ENCODE measurements at places on chromosomes 7 and 10.

GRCh38 chr7:101815826-101816594 is 1.4 kb upstream of the CUX1 start:
- peak; percentile 40 for DNase-seq

GRCh38 chr10:75682649-75683557 is 251.5 kb downstream of the LRMDA start:
- no peak for DNase-seq

DNA sequence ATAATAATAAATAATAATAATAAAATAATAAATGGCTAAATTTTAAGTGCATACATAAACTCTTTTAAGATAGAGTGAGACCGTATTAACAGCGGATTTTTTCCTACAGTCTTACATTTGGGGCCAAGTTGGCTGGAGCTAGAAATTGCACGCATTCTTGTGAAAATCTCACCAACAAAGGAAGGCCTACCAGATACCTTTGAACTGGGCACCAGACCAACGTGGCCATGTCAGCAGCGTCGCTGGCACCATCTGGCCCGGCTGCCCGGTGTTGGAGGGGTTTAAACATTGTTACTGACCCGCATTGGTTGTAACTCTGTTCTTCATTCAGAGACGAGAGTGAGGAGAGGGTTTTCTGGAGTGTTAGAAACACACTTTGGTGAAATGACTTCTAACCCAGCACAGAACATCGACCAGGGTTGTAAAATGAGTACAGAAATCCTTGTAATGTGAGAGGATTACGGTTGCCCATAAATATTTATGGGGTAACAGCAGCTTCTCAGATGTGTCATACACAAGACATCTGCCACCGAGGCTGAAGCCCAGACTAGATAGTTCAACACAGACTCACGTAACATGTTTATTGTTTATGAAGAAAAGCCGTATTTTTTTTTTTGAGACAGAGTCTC is 34.6 kb upstream of the UNCX start:
- no peak for DNase-seq

- no peak for DNase-seq
Observed at GRCh38 chr10:46250481-46250880, 36.3 kb upstream of the ANTXRL start.

DNA sequence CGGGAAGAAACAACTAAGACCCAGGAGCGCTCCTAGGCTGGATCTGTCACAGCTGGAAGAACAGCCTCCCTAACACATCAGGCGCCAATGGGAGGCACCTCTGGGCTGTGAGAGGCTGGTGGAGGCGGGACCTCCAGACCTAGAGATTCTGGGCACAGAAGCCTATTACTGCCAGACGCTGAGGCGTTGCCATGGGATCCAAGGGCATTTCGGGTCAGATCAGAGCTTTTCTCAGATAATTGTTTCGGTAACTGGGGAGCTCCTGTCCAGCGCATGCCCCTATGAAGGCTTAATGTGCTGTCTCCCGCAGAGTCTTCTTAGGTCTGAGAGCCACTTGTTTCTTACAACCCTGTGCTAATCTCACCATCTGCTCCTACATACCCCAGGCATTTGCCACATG is 339.2 kb downstream of the ZNF716 start:
- no peak for DNase-seq

DNA sequence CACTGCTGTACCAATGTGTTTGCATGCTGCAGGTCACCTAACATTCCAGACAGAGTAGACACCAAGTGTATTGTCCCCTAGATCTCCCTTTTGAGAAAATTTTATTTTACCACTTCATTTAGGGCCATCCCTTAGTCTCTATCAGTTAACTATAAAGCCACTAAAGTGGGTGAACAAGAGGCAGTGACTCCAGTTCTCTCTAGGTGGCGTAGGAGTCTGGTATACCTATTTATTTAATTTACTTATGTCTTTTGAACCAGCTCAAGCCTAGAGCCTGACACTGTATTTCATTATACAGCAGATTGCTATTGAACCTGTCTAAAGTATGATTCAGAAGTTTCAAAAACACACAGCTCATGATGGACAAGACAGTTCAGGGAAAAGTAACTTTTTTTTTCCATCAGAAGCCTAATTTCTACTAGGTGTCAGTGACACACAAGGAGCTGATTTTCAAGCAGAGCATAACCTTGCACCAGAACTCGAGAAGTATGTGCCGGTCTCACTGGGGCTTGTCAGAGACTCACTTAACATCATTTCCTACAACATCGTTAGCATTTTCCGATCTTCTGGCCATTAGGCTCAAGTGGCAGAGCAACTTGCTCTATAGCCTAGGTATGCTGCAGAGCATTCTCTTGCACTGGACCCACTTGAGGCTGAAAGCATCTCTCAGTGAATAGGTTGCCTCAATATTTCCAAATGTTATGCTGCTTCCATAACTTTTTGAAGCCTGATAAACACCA is 175.4 kb downstream of the CDC14C start:
- no peak for DNase-seq

DNA sequence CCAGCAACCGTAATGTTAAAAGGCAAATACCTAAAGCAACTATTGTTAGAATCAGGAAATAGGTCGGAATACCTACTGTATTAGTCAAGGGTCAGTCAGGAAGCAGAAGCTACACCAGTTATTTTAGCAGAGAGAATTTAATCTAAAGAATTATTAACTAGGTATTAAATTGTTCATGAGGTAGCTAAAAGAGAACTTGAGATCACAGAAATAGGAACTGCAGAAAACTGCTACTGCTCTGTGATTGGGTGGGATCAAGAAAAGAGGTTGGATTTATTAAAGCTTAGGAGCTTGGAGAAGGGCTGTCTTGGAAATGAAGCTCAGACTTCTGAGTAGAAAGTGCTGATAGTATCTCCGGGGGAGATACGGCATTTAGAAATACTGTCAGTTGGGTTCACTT is 20.0 kb upstream of the ZNF438 start:
- DNase-seq, result no peak

- DNase-seq, result no peak
Observed at GRCh38 chr10:88185830-88186229, 322.4 kb downstream of the PTEN start.

DNA sequence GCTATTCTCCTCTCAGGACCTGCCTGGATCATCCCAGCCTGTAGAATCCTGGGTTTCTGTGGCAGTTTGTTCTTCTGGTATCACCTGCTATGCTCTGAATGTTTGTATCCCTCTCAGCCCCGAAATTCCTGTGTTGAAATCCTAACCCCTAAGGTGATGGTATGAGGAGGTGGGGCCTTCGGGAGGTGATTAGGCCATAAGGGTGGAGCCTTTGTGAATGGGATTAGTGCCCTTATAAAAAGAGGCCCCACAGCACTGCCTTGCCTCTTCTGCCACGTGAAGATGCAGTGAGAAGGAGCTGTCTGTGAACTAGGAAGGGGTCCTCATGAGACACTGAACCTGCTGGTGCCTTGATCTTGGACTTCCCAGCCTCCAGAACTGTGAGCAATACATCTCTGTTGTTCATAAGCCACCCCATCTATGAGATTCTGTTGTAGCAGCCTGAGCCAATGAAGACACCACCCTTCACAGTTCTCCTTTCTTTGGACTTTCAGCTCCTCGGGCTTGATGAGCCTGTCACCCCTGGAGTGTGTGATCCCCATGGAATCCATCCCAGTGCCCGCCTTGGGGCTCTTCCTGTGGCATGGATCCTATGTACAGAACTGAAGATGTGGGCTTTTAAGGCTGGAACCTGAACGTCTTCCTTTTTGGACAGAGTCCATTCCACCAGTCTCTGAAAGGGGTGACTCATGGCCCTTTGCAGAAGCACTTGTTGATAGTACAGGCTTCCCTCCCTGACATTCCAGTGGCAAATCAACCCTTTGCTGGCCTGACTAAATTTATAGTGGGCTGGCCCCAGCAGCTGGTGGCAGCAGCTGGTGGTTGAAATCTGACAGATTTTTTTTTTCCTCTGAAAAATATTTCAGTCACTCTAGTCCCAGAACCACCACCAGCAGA is 138.0 kb downstream of the TACC2 start:
- DNase-seq, result peak; percentile 93

DNA sequence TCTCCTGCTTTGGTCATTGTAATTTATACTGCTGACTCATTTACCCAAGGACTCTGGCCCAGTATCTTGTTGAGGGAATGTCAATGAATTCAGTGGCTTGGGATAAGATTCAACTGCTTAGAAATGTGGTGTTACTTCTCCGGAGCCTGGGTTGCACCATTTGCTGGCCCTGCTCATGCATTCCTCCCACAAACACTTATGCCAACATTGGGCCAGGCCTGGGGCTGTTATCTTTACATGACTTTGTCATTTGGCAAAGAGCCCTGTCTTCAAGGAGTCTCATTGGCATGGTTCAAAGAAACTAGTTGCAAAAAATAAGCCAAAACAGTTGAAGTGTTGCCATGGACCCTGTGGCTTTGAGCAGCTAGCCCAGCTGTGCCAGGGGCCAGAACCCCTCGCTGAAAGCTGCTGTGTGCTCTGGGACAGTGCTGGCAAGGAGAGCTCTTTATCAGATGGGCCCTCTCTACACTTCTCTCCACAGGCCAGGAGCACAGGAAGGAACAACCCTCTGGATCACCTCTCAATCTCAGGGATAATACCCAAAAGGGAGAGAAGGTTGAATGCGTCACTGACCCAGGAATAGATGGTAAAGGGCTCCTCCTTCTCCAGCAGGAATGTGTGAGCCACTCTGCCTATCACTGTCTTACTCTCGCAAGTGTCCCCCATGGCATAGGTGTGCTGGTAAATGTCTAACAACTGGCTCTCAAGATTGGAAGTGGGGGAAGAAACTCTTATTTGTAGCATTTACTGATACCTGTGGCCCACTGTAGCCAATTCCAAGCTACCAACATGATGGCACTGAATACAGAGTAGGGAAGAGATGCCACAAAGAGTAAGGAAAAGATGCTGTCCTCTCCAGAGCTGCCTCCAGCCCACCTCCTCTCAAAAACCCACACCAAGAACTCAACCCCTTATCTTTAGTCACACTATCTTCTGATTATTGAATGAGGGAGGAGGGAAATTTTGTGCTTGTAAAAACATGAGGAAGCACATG is 23.5 kb upstream of the PDE1C start:
- DNase-seq, result no peak

GRCh38 chr7:99997545-99998137 is 17.8 kb upstream of the ZKSCAN1 start:
- peak; percentile 65 for DNase-seq

DNA sequence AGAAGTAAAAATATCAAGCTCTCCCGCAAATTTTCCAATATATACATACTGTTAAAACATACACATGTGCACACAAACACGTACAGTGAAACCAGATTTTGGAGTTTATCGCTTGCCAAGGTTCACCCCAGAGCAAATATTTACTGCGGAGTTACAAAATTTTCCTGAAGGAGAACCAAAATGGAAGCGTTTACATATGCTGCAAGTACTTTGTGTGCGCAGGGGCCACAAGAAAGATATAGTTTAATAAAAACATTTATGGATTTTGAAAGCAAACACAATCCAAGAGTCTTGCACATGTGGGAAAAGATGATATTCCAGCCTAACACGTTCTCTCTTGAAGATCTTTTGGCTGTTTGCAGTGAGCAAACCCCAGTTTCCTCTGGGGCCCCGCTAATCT is 301.3 kb upstream of the NFE2L3 start:
- no peak for DNase-seq

- no peak for DNase-seq
Observed at GRCh38 chr7:148210804-148211325, 379.7 kb upstream of the C7orf33 start.

DNA sequence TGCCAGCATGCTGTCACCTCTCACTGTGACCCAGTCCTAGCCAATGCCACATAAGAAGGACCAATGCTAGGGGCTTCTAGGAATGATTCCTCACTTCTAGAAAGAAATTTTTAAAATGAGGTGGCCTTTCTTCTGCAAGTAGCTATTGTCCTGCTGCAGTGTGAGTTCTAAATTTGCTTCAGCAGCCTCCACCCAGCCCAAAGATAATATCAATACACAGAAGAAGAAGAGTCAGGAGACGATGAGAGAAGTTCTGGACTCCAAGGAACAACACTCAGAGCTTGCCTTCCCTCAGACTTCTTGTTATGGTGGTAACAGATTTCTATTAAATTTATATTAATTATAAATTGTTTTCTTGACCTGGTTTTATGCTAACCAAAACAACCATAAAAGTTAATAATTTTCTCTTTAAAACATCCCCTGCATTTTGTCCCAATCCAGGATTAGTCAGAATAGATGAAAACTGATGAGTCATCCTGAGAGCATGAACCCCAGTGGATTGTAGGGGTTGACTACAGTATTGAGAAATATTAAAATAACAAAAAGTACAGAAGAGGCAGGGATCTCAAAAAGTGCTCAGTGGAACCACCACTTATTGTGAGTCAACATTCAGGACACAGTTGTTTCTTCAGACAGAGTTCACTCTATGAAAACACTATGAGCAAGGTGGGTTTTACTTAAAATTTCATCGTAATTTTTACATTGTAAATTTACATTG is 29.6 kb upstream of the AKR1C2 start:
- DNase-seq, result peak; percentile 27

DNA sequence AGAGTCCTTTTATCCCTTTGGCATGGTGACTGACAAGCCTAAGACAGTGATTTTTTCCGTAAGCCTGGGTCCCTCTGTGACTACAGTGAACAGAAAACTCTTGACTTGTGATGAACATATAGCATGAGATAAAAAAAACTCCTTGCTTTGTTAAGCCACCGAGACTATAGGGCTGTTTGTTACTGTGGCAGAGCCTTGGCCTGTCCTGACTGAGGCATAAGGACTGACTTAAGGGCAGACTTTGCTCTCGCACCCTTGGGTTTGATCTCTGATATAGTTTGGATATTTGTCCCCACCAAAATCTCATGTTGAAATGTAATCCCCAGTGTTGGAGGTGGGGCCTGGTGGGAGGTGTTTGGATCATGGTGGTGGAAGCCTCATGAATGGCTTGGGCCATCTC is 316.4 kb upstream of the C7orf33 start:
- no peak for DNase-seq

GRCh38 chr7:157576415-157576814 is 239.6 kb downstream of the DNAJB6 start:
- DNase-seq, result no peak

GRCh38 chr10:115980470-115980869 is 292.5 kb downstream of the GFRA1 start:
- no peak for DNase-seq

- DNase-seq, result peak; percentile 87
Observed at GRCh38 chr7:75937958-75938786, 23.2 kb downstream of the POR start.

DNA sequence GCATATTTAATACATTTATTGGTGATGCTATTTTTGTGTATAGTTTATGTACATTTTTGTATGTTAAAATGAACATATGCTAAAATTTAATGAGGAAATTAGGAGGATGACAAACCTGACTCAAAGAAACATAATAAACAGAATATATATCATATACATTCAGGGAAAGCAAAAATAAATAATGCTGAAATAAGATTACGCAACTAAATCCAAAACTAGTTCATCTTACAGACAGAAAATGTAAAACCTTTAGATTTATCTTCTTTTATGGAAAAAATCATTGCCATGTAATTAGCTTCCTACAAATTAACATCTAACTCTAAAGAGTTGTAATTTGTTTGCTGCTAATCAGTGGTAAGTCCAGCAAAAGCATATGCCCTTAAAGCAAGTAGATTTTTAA is 216.5 kb downstream of the PTN start:
- no peak for DNase-seq

DNA sequence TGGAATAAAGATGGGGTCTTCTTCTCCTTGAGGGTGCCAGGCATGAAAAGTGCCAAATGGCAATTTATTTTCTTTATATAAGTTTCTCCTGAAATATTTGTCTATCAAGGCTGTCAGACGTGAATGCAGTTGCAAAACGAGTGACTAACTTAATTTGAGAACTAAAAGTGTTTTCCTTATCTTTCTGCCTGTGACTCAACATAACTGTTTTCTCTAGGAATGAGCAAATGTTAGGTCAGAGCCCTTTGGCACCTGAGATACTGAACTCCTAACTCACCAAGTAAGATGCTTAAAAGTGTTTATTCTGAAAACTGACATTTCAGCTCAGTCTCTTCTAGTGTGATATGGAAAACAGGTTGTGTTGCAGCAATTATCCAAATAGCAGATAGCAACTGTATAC is 197.0 kb downstream of the STK31 start:
- DNase-seq, result no peak

All from dermis microvascular lymphatic vessel endothelial cell (primary cell).